ENCODE measurements at places on chromosomes 12 and 14.

DNA sequence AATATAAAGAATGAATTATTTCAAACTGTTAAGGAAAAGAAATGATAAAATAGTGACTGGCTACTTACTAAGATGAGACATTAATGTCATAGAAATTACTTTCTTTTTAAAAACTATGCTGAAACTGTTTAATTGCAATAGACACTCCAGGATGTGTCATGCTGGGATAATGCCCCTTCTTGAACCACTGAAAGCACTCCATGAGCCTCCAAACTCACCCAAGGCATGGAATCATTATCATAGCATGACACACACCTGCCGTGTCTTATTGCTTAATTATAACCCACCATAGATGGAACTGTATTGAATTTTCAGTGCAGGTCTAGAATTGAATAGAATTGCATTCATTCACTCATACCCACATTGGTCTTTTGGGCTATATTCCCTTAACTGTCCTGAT is 4.3 kb downstream of the MBIP start:
- no peak for DNase-seq

- DNase-seq = no peak
Measured at GRCh38 chr12:96250119-96250685, 56.0 kb downstream of the ELK3 start.

- DNase-seq = peak; percentile 56
Measured at GRCh38 chr14:56491299-56492285, 88.0 kb upstream of the TMEM260 start.

DNA sequence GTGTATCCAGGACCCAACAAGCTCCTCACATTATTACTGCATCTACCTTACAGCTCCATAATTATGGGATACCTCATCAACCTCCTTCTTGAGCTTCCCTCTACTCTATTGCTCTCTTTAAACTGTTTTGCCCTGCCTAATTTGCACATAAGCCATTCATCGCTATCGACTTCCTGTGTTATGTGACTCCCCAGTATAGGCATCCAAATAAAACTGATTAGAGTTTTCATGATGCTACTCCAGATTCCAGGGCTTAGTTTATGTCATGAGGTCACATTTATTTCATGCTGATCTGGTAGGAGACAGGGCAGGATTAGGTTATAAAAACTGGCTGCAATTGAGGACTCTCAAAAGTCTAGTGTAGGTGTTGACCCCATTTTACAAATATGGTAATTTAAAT is 569.9 kb upstream of the MGAT4C start:
- no peak for DNase-seq

DNA sequence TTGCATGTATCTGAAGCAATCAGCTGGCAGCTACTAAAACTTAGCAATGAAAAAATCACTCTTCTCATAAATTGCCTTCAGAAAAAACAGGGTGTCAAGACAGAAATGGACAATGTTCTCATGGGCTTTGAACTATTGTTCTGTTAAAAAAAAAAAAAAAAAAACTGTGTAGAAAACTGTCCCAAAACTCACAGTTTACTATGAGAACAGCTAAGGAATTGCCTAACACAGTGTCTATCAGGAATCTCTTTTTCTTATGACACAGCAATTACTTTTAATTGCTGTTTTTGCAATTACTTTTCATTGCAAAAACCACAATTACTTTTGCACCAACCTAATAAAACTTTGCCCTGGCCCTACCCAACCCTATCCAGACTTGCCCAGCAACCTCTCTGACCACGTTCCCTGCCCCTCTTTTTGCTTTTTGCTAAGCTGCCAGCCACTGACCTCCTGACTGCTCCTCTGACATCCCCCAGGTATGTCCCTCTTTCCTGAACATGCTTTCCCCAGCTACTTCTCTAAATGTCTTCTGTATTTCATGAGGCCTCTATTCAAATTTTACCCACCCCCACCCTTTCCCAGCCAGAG is 68.0 kb upstream of the SLCO1C1 start:
- DNase-seq = no peak
